CD4-positive, alpha-beta memory T cell (primary cell): ENCODE measurements at places on chromosomes 1 and 21. TPM values are rescaled to one million over a fixed set of nuclear protein-coding genes. Genes with fewer than 3 reads are reported as not detected.

OR2T33 gene
- total RNA-seq, result not detected

RORC gene
- 10.0 TPM for total RNA-seq

CYP4B1 gene
- total RNA-seq, result not detected

DNMT3L gene
- not detected for total RNA-seq

- H3K27ac ChIP-seq, result no peak overlapping the region
- no peaks in the 10 kb centered on the region for H3K4me1 ChIP-seq
- H3K36me3 ChIP-seq, result no peaks in the 10 kb centered on the region
- no peaks in the 10 kb centered on the region for H3K27me3 ChIP-seq
- no peak overlapping the region for H3K4me3 ChIP-seq
These were observed 75.4 kb downstream of the ABCA4 start for GRCh38 chr1:94045465-94046056.

DNA sequence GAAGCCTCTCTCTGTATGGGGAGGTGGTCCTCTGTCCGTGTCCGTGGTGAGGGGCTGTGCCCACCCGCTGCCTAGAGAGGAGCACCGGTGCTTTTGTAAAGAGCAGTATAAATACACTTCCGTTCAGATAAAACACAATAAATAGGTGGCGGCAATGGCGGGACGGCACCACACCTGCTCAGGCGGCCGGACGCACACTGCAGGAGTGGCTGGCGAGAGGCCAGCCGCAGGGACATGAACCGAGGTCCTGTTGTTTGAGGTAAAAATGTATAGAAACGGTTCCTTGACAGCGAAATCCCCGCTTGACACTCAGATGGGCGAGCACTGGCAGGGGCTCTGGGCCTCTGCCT is 40.8 kb downstream of the KRTAP10-1 start:
- no peaks in the 10 kb centered on the region for H3K27me3 ChIP-seq
- H3K4me1 ChIP-seq, result no peaks in the 10 kb centered on the region
- no peak for DNase-seq
- no peak overlapping the region for H3K27ac ChIP-seq

- no peaks in the 10 kb centered on the region for H3K36me3 ChIP-seq
- DNase-seq, result no peak
- H3K27me3 ChIP-seq, result no peaks in the 10 kb centered on the region
- no peak overlapping the region for H3K4me3 ChIP-seq
- H3K4me1 ChIP-seq, result no peaks in the 10 kb centered on the region
- no peak overlapping the region for H3K27ac ChIP-seq
These were observed 50.6 kb downstream of the DMRTB1 start for GRCh38 chr1:53509775-53510174.

GRCh38 chr21:15749082-15749860 is 19.5 kb downstream of the USP25 start:
- no peaks in the 10 kb centered on the region for H3K27me3 ChIP-seq
- peaks cover 51% of the 10 kb centered on the region for H3K4me1 ChIP-seq
- no peaks in the 10 kb centered on the region for H3K36me3 ChIP-seq

- no peak overlapping the region for H3K4me3 ChIP-seq
- H3K36me3 ChIP-seq, result no peaks in the 10 kb centered on the region
- no peaks in the 10 kb centered on the region for H3K27me3 ChIP-seq
- no peak for DNase-seq
- no peaks in the 10 kb centered on the region for H3K4me1 ChIP-seq
- H3K27ac ChIP-seq, result no peak overlapping the region
These were observed 216.4 kb downstream of the VAV3 start for GRCh38 chr1:107748531-107748930.

DNA sequence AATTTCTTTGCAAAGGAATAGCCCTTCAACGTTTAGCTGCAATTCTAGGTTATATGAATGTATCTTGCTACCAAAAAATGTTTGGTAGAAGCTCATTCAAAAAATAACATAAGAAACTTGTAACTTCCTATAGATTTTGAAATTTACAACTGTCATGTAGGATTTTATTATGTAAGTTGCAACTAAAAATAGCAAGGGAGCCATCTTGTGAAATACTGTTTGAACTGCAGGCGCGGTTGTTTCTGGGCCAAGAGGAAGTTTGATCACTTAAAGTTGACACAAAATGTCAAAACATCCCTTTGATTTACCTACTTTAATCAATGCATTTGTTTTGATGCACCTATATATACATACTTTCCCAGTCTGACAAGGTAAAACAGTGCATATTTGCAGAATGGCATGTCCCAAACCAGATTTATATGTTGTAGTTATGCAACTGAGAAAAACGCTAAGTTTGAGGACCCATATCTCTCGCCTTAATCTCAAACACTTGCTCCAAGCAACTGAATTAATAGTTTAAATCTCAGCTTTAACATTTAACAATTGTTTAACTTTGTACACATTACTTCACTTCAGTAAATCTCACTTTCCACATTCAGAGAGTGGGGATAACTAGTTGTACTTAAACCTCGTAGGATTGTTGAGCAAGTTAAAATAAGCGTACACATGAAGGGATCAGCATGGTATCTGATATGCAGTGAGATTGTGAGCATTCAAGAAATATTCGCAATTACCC is 63.9 kb downstream of the KCNK2 start:
- H3K4me3 ChIP-seq, result no peak overlapping the region
- H3K27me3 ChIP-seq, result no peaks in the 10 kb centered on the region
- H3K4me1 ChIP-seq, result no peaks in the 10 kb centered on the region
- DNase-seq, result no peak
- H3K36me3 ChIP-seq, result no peaks in the 10 kb centered on the region

- H3K36me3 ChIP-seq, result no peaks in the 10 kb centered on the region
- H3K27ac ChIP-seq, result no peak overlapping the region
- H3K27me3 ChIP-seq, result no peaks in the 10 kb centered on the region
- H3K4me1 ChIP-seq, result no peaks in the 10 kb centered on the region
- DNase-seq, result no peak
These were observed 75.7 kb upstream of the KIAA1614 start for GRCh38 chr1:180837020-180837419.

GRCh38 chr1:231634323-231635013 is 7.9 kb downstream of the DISC1 start:
- no peak overlapping the region for H3K27ac ChIP-seq
- H3K36me3 ChIP-seq, result no peaks in the 10 kb centered on the region
- no peaks in the 10 kb centered on the region for H3K27me3 ChIP-seq
- no peak for DNase-seq
- H3K4me1 ChIP-seq, result peaks cover 1% of the 10 kb centered on the region
